ENCODE measurements at places on chromosomes 12 and 14. TPM values are rescaled to one million over a fixed set of nuclear protein-coding genes. Genes with fewer than 3 reads are reported as not detected.

The C12orf54 gene
- total RNA-seq: not detected

The TMTC2 gene
- 0.91 TPM for total RNA-seq

The MUCL1 gene
- not detected for total RNA-seq

The FOXN4 gene
- 0.04 TPM for total RNA-seq

The MYH6 gene
- 0.10 TPM for total RNA-seq

The RPS26 gene
- total RNA-seq: 809 TPM

The PPHLN1 gene
- 55.1 TPM for total RNA-seq

The TEX22 gene
- 0.10 TPM for total RNA-seq

The IGF1 gene
- not detected for total RNA-seq

The GARIN6 gene
- total RNA-seq: not detected

The SLC10A1 gene
- total RNA-seq: not detected

The RBMS2 gene
- total RNA-seq: 9.1 TPM

The COA8 gene
- 46.4 TPM for total RNA-seq

The ARHGEF25 gene
- total RNA-seq: 5.5 TPM

The TAS2R20 gene
- not detected for total RNA-seq

The PPM1H gene
- 6.2 TPM for total RNA-seq

The ITGB7 gene
- total RNA-seq: 0.46 TPM

The OR4N2 gene
- not detected for total RNA-seq

The KERA gene
- total RNA-seq: not detected

The PROX2 gene
- total RNA-seq: not detected

The WDHD1 gene
- total RNA-seq: 10.0 TPM

The DBX2 gene
- not detected for total RNA-seq

The SLC25A21 gene
- total RNA-seq: 0.98 TPM

The SYT1 gene
- 6.1 TPM for total RNA-seq

The GPR162 gene
- 0.41 TPM for total RNA-seq

The ACTN1 gene
- 214 TPM for total RNA-seq

The TSPAN8 gene
- total RNA-seq: 0.22 TPM

The SLC38A4 gene
- 0.12 TPM for total RNA-seq

The ADSS1 gene
- total RNA-seq: 6.6 TPM

The GALC gene
- 12.4 TPM for total RNA-seq

The SLC35F4 gene
- not detected for total RNA-seq

The RPS6KL1 gene
- 0.49 TPM for total RNA-seq

The ANO4 gene
- total RNA-seq: 0.20 TPM

The CIDEB gene
- 0.12 TPM for total RNA-seq

The GLIPR1L2 gene
- 0.20 TPM for total RNA-seq
